ENCODE measurements at places on chromosomes 4 and X. TPM values are rescaled to one million over a fixed set of nuclear protein-coding genes. Genes with fewer than 3 reads are reported as not detected.

DNA sequence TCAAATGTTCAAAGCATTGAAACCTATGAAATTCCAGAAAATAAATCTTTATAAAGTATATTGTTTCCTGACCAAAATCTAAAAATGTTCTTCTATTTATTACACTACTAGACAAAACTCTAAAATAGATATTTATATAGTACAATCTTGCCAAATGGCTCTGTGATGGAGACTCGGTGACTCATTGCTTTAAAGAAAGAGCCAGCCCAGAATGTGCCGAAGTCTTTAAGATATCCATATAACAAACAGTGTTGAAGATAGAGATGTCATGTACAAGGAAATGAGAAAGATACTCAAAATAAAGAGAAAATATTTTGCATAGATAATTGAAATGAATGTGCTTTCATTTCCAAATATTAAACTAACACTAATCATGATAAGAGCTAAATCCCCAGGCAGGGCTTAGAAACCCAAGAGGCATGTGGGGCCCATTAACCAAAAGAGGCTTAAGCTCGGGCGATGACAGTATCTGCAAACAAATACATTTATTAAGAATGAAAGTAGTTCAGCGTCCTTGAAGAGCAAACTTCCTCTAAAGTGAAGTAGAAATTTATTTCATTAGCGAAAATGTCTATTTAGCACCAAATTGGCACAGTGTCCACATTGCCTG is 102.1 kb upstream of the FAM9B start:
- no peak for DNase-seq

GRCh38 chrX:74784629-74785028 is 140.6 kb downstream of the NEXMIF start:
- DNase-seq, result no peak

Gene ADRA2C
- polyA plus RNA-seq, result 18.8 TPM

Gene PCSK1N
- 14.9 TPM for polyA plus RNA-seq

Gene TREX2
- 0.54 TPM for polyA plus RNA-seq

Gene ERVMER34-1
- polyA plus RNA-seq, result 2.7 TPM

Gene SULT1E1
- 409 TPM for polyA plus RNA-seq

DNA sequence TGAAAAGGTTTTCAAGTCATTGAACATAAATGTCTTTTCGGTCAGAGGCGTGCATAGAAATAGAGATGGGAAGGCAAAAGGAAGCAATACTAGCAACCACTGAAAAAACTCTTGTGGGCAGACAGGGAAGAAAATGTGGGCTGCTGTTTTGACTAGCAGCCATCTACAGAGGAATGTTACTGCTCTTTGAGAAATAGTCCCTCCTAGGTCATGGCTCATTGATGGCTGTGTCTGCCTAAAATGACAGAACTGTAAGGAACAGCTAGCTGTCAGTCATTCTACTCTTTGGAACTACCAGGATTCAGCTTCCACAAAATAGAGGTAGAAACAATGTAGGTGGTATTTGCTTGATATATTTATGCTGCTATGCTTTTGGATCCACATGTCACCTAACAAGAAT is 26.9 kb upstream of the TMPRSS11B start:
- no peak for DNase-seq

- no peak for DNase-seq
These were observed 30.5 kb upstream of the COL25A1 start for GRCh38 chr4:109332926-109333464.

Gene GPRASP1
- polyA plus RNA-seq, result 11.5 TPM

Gene ARHGAP36
- 0.62 TPM for polyA plus RNA-seq

DNA sequence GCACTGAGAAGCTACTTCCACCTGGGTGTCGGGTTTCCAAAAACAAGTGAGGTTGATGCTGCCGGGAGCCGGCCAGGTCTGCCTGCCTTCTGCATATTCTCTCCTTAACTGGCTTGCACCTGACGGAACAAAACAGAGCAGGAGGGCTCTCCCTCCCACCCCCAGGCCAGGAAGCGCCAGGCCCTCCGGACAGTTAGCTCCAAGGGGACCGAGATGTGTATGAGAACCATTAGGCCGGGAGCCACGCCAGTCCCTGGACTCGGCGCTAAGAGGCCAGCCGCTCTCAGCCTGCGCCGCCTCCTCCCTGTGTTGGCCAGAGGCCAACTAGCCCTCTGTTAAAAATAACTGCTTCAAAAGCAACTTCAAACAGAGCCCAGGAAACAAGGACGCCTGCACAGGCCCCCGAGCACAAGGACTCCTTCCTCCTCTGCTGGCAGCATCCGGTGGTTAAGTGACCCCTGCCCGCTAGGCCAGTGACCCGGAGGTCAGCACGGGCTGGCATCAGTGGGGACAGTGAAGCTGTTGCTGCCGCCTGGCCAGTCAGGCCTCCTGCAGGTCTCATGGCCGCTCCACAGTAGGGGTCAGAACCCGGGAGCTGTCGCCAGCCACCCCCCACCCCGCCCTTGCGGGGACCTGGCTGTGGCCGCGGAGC is 107.9 kb downstream of the ABLIM2 start:
- DNase-seq, result peak; percentile 78

- no peak for DNase-seq
These were observed 6.7 kb downstream of the STATH start for GRCh38 chr4:70002507-70002906.

GRCh38 chr4:184668511-184669114 is 19.1 kb downstream of the PRIMPOL start:
- DNase-seq, result no peak

Gene CTAG2
- not detected for polyA plus RNA-seq

GRCh38 chr4:108056418-108056817 is 66.7 kb downstream of the HADH start:
- no peak for DNase-seq

GRCh38 chr4:48945981-48946380 is 39.4 kb upstream of the OCIAD2 start:
- DNase-seq, result no peak

DNA sequence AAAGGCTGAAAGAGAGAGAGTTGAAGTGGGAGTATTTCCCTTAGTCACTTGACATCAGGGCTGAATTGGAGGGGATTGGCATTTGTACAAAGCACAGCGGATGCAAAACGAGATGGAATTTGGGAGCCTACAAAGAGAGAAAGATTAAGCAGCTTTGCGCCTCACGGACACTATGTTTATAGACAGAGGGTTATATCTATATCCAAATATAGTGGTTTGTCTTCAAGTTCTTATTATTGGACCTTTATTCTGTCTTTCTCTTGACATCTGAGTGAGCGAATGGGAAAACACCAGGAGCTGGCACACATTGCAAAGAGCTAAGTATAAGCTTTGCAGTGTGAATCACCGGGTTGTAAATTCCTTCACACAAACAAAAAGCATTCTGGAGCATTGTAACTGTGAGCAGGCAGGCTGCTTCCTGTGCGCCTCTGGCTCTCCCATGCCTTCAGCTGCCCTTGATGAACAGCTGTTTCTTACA is 500.2 kb downstream of the STIM2 start:
- no peak for DNase-seq

GRCh38 chr4:141155586-141155985 is 22.3 kb upstream of the RNF150 start:
- DNase-seq, result no peak

DNA sequence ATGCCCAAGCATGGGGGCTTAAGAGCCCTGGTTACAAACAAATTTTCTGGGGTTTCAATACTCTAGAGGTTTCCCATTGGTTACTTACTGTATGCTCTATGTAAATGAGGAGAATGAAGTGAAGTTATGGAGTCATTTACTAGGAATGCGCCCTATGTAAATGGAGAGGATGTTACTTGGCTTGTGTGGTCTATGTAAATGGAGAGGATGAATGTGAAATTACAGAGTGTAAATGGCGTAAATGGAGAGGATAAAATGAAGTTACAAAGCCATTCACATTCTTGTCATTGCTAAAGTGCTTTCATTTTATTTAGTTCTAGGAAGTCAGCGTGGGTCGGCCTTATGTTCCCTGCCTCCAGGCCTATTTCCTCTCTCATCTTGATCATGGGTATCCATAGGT is 810.5 kb upstream of the ADGRL3 start:
- DNase-seq, result no peak

Gene CLDN2
- polyA plus RNA-seq, result 66.9 TPM

- DNase-seq, result no peak
These were observed 57.2 kb upstream of the DAPP1 start for GRCh38 chr4:99759346-99759984.

DNA sequence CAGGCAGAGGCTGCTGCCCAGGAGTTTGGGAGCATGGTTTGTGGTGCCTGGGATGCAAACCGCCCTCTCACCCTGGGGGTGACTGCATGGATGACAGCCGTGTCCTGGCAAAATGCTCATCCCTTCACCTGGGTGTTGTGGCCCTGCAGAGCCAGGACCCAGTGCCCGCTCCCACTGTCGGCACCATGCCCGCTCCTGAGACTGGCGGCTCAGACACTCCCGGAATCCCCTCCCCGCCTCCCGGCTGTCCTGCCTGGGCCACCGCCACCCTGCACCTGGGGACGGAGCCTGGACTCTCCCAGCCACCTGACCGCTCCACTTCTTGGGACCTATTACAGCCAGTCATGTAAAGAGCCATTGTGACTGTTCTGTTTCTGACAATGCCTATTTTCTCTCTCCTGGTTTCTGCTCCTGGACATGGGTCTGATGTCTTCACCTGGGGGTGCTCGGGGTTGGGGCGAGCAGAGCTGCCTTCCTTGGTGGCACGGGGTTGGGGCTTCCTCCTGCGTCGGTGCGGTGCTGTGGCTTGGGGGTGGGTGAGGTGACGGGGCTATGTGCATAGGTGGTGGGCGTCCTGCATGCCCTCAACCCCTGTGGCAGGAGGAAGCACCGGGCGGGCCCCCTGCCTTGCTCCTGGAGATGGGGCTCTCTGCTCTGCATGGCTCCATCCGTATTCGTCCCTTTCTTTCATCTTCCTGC is 30.9 kb downstream of the LRPAP1 start:
- no peak for DNase-seq

GRCh38 chr4:67394879-67395278 is 150.4 kb downstream of the CENPC start:
- no peak for DNase-seq

Gene NHS
- 15.2 TPM for polyA plus RNA-seq

Gene ANOS1
- 8.3 TPM for polyA plus RNA-seq

DNA sequence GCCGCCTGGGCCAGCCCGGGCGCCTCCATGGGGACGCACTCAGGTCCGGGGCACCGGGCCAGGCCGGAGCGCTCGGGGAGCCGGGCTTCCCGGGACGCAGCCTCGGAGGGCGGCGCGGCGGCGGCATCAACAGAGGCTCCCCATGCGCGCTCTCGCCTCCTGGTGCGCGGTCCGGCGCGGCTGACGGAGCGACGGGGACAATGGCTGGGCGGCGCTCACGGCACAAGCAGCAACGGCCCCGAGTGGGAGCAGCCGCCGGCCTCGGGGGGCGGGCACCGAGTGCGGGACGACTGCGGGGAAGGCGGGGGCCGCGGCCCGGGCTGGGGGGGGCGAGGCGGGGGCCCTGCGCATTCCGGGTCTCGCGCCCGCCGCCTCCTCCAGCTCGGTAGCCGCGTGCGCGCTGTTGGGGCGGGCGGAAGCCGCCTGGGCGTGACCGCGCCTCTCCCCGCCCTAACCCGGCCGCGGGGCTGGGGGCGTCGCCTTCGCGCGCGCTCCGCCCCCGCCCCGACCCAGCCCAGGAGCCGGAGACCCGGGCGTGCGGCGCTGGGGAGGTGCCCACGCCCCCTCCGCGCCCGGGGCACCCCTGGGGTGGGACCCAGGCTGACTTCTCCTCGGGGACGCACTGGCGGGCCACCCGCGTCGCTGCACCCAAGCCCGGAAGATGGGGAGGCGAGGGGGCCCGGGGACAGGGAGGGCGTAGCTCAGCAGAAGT is at the start of gene PRKX:
Gene PRKX (minus strand): TSS at position 425 of the 712 bp plus-strand sequence. CDS start 396 bp downstream, at position 29.
- no peak for DNase-seq

Gene SNX12
- polyA plus RNA-seq, result 54.2 TPM

Gene MAOA
- polyA plus RNA-seq, result 14.9 TPM

Gene CLDN22
- 1.0 TPM for polyA plus RNA-seq

GRCh38 chrX:111308039-111308438 is 37.8 kb upstream of the CAPN6 start:
- no peak for DNase-seq

- DNase-seq, result no peak
These were observed 24.3 kb upstream of the DKK2 start for GRCh38 chr4:107060388-107060787.

GRCh38 chr4:7878323-7878722 is 61.3 kb downstream of the AFAP1 start:
- DNase-seq, result no peak

DNA sequence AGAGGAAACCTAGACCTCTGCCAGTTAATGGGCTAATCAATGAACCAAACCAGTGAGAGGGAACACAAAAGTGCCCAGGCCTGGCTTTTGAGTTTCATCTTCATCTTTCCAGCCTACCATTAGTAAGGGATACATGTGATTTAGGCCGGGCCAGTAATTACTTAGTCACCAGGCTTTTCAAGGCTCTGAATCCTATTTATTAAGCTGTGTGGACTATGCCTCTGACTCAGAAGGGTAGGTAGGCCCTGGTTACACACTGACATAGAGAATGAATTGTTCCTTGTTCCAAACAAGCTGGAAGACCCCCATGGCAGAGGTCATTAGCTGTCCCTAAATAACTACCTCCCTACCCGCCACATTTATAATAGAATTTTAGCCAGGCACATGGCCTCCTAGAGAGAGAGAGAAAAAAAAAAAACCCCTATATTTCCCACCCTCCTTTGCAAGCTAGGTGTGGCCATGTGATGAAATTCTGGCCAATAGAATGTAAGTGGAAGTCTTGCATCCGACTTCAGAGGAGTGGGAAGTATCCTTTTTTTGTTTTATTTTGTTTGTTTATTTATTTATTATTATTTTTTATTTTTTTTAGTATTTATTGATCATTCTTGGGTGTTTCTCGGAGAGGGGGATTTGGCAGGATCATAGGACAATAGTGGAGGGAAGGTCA is 112.3 kb upstream of the BCOR start:
- no peak for DNase-seq

- no peak for DNase-seq
These were observed 21.9 kb upstream of the EMCN start for GRCh38 chr4:100539706-100540105.

GRCh38 chr4:106048250-106048971 is 153.1 kb downstream of the NPNT start:
- no peak for DNase-seq

DNA sequence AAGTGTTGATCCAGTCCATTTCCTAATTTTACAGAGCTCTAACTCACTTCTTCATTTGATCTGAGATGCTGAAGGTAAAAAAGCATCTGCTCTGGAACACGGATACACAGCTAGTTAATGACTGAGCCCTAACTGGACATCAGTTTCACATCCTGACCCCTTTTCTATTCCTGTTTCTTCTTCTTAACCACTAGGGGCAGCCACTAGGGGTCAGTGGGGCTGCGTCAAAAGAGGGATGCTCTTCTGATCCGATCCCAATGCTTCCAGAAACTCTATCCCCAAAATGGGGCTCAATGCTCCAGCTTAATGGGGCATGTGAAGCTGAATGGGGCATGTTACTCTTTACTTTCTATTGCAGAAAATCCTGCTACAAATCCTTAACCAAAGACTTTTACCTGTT is 33.4 kb upstream of the PHKA2 start:
- DNase-seq, result peak; percentile 28

DNA sequence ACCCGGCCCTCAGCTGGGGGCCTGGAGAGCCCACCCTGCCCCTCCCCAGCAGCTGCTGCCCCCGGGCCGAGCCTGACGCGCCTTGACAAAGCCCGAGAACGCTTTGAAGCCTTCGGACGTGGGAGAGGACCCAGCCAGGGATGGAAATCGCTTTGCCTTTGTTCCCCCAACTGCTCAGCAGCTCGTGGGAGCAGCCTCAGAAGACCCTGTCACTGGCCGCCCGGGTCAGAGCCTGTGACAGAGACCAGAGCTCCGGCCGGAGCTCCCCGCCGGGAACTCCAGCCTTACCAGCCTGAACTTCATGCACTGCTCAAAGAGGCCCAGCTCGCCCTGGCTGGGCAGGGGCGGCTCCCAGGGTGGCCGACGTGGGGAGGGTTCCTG is 2.6 kb upstream of the SLC6A8 start:
- no peak for DNase-seq

Data from renal pelvis (tissue), 12 donors.